ENCODE measurements at places on chromosomes 4 and X. TPM values are rescaled to one million over a fixed set of nuclear protein-coding genes. Genes with fewer than 3 reads are reported as not detected.

- no peak for DNase-seq
Measured at GRCh38 chrX:110692866-110693265, 102.8 kb downstream of the CHRDL1 start.

DNA sequence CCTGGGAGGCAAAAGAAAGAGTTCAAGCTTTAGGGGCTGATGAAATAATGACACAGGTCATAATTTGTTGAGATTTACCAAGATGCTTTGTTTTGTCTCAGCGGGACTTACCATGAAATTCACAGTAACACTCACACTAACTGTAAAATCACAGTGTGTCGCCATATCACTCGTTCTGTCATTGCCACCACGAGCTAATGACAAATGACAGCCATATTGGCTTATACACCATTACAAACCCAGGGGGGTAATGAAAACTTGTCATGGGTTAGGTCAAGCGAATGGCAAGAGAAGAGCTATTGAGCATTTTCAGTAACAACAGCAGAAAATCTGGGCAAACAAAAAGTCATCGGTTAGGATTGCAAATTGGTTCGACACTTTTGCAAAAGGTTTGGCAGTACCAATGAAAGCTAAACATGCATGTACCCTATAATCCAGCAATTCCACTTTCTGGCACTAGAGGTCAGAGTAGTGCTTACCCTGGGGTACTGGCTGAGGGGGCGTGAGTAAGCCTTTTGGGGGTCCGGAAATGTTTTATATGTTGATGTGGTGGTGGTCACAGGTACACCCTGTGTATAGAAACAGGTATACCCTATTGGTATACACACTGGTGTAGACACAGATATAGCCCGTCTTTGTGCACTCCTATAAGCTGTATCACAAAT lies 83.9 kb upstream of the RAI2 start:
- DNase-seq: no peak

GRCh38 chrX:331151-331824 lies 12.7 kb upstream of the GTPBP6 start:
- peak; percentile 67 for DNase-seq

- no peak for DNase-seq
Measured at GRCh38 chr4:136355970-136356369, 1176.3 kb downstream of the PCDH18 start.

DNA sequence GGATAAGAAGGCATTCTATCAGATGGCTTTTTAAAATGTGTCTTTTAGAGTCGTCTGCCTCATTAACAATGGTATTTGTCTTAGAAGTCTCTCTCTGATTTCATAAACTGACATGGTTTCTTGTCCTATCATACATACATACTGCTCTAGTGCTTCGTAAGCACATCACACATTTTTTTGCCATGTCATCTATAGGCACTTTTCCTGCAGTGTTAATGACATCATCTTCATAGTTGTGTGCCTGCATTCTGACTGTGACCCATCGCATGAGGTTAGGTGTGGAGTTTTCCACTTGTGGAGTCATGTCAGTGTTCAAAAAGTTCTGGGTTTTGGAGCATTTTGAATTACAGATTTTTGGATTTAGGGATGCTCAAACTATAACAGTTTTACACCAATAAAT lies 361.6 kb upstream of the SPOCK3 start:
- DNase-seq: no peak

DNA sequence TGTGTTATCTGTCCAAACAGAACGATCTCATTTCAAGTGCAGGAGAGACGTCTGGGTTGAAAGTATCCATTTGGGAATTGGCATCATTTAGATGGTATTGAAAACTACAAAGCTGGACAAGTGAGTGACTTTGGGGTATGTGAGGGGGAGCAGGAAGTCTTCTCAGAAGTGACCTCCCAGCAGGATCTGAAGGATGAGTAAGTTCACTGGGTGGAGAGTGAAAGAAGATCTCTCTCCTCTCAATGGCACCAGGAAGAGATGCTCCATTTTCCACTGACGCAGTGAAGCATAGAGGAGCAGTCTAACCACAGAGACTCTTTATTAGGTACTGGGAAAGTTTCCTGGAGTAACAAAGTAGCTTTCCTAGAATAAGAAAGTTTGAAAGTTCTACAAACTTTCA lies 161.0 kb downstream of the CPE start:
- no peak for DNase-seq

DNA sequence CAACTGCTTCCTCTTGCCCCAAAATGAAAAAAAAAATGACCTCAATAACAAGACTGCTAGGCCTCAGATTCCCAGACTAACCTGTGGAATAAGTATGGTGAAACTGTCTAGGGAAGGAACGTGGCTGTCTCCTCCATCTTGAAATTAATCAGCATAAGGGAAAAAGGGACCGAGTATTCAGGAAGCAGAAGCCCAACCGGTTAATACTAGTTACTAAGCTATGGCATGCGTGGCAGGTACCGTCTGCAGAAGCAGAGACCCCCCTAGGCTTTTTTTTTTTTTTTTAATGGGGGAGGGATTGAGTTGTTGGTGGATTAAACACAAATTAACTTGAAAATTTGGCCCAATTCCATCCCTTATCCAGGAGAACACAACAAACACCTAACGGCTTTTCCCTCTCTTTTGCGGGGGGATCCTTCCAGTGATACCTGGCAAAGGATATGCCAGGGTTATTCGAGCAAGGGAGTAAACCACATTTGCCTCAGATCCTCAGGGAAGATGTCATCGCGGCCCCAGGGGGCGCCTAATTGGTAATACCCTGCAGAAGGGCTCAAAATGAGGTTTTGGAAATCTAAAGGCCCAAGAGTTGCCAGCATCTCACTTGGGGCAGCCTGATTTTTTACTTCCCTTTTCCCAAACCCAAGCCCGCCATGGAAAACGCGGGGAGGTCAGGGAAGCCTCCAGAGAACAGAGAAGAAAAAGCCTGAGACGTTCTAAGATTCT lies 893 bp downstream of the RLIM start:
- no peak for DNase-seq

GRCh38 chr4:39435659-39436563 lies 22.8 kb downstream of the RPL9 start:
- DNase-seq: no peak

DNA sequence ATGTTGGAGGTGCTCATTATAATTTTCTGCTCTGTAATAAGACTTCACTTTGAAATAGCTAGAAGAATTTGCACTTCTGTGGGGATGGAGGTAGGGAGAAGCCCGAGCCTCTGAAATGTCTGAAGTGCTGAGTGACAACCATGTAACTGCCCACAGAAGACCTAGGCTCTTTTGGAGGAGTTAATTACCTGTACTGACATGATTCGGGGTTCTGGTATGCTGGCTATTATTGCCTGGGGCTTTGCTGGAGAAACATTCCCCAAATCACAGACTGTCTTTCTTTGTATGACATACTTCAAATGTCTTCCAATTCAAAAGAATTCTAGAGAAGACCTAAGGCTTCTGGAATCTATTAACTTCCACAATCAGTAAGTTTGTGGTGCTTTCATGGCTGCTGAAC lies 211.2 kb upstream of the POF1B start:
- no peak for DNase-seq

DNA sequence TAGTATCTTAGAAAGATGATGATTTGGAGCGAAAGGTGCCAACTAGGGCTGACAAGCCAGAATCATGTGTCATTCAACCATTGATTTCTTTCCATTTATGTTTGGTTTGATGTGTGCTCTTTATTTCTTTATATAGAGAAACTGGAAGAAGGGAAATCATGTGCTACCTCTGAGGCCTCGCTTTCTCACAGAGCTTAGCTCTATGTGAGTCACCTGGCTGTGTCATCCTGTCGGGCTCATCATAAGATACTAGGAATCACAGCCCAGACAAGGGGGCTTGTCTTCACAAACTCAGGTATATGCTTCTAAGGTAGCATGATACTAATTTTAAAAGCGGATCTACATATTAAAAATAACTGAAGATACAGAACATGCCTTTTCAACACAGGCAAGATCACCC lies 81.7 kb upstream of the GPM6B start:
- no peak for DNase-seq

DNA sequence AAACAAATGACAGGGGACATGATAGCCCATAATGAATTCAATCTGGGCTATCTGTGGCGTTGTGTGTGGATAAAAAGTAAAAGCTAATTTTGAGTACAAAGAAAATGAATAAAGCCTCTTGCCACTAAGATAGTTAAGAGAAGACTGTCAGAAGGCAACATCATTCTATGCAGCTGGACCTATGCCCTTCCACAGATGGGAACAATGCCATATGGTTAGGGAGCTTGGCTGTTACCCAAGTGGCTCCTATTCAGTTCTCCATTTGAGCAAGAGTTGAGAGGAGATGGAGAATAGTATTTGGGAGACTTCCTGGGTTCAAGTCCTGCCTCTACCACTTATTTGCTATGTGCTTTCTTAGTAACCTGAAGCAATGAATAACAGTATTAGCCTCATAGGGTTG lies 107.7 kb downstream of the ANXA3 start:
- DNase-seq: no peak

- no peak for DNase-seq
Measured at GRCh38 chr4:27861381-27861787, 1000.7 kb downstream of the STIM2 start.

- DNase-seq: no peak
Measured at GRCh38 chrX:10482261-10482660, 138.1 kb downstream of the MID1 start.

GRCh38 chrX:69293776-69294601 lies 128.7 kb upstream of the PJA1 start:
- DNase-seq: no peak

- DNase-seq: no peak
Measured at GRCh38 chr4:125254106-125254505, 60.6 kb upstream of the FAT4 start.

DNA sequence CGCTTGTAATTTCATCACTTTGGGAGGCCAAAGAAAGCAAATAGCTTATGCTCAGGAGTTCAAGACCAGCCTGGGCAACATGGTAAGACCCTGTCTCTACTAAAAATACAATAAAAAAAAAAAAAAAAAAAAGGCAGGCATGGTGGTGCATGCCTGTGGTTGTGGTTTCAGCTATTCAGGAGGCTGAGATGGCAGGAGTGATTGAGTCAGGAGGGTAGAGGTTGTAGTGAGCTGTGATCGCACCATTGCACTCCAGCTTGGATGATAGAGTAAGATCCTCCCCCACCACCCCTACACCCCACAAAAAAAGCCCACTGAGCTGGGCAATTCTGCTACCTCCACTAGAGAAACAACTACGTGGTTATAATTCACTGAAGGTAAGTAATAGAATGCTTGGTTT lies 118.8 kb upstream of the PCDH18 start:
- DNase-seq: no peak

- no peak for DNase-seq
Measured at GRCh38 chr4:147118528-147118927, 172.9 kb upstream of the TTC29 start.

GRCh38 chrX:56765811-56766553 lies 36.9 kb downstream of the NBDY start:
- no peak for DNase-seq

DNA sequence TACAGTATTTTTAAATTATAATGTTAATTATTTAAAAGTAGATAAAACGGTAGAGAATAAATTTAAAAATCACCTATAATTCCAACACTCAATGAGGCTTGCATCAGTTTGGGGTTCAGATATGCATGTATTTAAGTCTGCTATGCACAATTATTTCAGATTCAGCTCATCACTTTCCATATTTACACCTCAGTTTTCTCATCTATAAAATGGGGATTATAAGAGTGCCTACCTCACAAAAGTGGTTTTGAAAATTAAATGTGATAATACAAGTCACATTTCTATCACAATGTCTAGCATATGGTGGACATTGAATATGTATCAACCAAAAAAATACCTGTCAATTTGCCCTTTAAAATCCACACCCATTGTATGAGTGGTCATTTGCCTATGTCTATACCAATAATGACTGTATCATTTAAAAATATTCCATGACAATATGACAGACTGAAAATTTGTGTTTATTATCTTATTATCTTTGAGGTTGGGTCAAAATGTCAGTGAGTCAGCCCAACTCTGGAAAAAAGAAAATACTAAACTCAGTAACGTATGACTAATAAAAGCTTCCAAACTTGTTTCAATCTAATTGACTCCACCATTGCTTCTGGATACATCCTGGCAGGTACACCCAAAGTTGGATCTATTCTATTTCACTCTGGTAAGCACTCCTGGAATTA lies 20.8 kb downstream of the OR13H1 start:
- no peak for DNase-seq

DNA sequence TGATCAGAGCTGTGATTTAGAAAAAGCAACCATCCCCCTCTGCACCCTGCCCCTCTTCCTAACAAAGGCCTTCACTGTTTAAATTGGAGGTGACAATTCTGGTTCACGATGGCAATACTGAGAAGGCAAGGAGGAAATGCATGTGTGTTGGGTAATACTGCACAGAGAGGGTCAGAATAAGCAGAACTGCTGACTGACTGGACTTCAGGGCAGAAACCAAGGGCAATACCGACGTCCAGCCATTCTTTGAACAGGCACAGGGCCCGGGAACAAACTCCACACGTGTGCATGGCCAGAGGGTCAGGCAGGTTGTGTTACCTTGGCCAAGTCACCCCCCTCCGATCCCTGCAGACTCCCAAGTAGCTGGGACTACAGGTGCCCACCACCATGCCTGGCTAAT lies 6.0 kb downstream of the ACSL1 start:
- no peak for DNase-seq

GRCh38 chr4:1403177-1403583 lies 3.1 kb downstream of the NKX1-1 start:
- DNase-seq: no peak

GRCh38 chrX:39174241-39174771 lies 373.0 kb downstream of the MID1IP1 start:
- no peak for DNase-seq

DNA sequence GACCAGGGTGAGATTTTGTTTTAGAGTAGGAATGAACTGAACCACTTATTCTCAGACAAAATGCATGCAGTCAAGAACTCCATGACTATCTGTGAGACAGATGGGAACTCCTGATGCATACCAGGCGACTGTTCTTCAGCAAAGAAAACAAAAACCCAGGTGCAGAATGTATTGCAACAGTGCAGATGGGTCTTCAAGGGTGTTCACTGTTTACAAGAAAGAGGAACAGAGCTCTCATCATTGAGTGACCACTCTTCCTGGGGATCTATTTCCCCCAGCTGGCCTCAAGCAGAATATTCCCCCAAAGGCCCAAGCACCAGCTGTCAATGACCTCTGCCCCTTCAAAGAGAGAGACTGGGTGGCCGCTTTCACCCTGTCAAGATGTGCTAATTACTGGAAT lies 39.7 kb upstream of the BMP3 start:
- DNase-seq: no peak

GRCh38 chr4:124564121-124564520 lies 148.4 kb downstream of the ANKRD50 start:
- no peak for DNase-seq

GRCh38 chr4:139973616-139974015 lies 180.4 kb downstream of the MAML3 start:
- DNase-seq: no peak

GRCh38 chr4:87005369-87005689 lies 70.5 kb downstream of the AFF1 start:
- DNase-seq: no peak

The SORBS2 gene
- 17.5 TPM for total RNA-seq

The ZFP42 gene
- total RNA-seq: not detected

The CTAG2 gene
- not detected for total RNA-seq

The FAM47E gene
- 3.3 TPM for total RNA-seq

The GAGE2A gene
- not detected for total RNA-seq

The GUF1 gene
- 11.9 TPM for total RNA-seq

The MEPE gene
- total RNA-seq: not detected

The SPIN2B gene
- 15.0 TPM for total RNA-seq

The BMPR1B gene
- 0.45 TPM for total RNA-seq

The SYN1 gene
- not detected for total RNA-seq

The BTK gene
- total RNA-seq: 11.5 TPM

The REELD1 gene
- total RNA-seq: 0.29 TPM

The CT45A10 gene
- total RNA-seq: not detected

The PAQR3 gene
- 7.2 TPM for total RNA-seq
